Hypothalamus (tissue), 51 donors: ENCODE measurements at places on chromosomes 3 and 15.

- DNase-seq: no peak
These were observed 62.9 kb upstream of the NR2E3 start for GRCh38 chr15:71747128-71748083.

DNA sequence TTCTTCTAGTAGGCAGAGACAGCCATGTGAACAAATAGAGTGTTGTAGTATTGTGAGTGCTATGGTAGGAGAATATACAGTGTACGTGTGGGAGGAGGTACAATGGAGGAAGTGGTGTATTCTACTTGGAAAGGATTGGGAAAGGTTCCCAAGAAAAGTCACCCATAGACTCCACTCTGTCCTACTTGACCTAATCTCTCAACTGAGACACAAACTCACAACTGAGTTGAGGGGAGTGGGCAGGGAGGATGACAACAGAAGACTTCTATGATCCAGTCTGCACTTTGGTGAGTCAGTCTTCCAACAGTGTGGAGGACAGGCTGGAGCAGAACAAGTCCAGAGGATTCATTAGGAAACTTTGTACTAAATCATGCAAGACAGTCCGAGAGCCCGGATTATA lies 28.8 kb upstream of the AQP9 start:
- no peak for DNase-seq

DNA sequence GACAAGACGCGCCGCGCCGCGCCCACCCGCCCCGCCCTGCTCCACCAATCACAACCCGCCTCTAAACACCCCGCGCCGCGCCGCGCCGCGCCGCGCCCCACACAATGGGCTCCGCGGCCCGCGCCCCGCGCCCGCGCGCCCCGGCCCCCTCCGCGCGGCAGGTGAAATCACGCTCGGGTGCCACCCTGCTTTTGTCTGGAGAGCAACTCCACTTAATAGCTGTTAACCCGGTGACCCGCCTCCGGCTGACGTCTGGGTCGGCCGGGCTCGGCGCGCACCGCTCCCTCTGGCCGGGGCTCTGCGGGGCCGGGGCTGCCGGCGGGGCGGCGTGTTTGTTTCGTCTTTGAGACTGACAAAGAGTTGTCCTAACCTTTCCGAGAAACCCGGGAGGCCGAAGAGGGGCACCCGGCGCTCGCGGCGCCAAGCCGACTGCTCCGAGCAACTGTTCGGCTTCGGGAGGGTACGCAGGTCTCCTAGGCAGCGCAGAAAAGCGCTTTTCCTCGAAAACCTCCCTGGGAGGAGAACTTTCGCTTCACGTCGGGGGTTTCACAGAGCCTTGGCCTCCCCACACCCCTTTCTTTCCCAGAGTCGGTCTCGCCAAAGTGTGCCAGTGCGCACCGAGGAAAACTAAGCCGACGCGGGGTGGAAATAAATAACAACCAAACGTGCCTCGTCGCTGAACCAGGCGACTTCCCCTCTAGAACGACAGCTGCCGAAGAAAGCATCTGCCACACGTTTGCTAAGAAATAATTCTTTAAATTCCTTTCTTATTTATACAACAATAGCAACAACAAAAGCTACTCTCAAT lies 518.4 kb downstream of the FOXP1 start:
- peak; percentile 42 for DNase-seq

DNA sequence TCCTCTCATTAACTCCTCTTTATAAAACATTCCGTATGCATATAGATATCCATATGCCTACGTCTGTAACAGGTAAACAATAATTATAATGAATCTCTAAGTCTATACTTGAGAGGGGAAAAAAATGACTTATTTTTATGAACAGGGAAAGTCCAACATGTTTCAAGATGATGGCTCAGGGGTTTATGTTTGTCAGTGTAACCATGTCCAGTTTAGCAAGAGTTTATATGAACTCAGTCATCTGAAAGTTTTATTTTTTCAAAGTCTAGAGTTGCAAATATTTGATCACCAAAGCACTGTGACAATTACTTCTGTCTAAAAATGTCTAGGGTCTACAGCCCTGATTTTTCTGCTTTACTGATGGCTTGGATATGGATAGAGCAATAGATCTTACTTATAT lies 559.4 kb upstream of the KCNMB2 start:
- no peak for DNase-seq

DNA sequence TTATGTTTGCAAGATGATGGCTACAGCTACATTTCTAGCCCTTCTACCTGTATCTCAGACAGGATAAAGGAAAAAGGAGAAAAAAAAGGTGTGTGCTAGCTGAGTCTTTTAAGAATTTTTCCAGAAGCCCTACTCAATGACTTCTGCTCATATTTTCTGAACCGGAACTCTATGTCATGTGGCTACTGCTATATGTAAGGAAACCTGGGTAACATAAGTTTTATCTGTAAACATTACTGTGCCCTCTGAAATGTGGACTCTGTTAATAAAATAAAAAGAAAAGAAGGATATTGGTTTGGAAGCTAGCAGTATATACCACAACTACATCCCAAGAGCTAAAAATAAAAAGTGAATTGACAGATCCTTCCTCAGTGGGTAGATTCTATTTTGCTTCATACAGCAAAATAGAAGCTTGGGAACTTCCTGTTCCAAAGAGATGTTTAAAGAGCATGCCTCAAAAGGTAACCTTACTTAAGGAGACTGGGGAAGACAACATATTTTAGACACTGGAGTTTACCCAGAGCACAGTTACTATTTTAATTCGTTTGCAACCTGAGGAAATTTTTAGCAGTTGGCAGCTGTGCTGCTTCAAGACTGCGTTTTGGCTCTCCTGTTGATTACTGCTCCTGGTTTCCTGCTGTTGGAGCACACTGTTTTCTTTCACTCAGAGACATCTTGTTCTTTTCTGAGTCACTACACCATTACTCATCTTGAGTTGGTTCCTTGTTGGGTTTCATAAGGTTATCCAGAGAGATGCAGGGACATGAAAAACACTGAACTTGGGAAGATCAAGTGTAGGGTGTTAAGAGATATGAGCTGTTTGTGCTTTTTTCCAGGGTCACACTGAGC lies 280.7 kb downstream of the NFKBIZ start:
- DNase-seq: no peak

DNA sequence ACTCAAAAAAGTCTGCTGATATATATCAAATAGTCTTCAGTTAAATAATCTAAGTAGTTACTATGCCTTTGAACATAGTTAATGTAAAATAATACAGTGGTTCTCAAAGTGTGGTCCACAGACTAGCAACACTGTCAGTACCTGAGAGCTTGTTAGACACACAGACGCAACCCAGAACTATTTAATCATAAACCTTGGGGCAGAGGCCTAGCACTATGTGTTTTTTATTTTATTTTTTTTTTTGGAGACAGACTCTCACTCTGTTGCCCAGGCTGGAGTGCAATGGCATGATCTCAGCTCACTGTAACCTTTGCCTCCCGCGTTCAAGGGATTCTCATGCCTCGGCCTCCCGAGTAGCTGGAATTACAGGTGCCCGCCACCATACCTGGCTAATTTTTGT lies 34.7 kb downstream of the GRAMD1C start:
- no peak for DNase-seq

DNA sequence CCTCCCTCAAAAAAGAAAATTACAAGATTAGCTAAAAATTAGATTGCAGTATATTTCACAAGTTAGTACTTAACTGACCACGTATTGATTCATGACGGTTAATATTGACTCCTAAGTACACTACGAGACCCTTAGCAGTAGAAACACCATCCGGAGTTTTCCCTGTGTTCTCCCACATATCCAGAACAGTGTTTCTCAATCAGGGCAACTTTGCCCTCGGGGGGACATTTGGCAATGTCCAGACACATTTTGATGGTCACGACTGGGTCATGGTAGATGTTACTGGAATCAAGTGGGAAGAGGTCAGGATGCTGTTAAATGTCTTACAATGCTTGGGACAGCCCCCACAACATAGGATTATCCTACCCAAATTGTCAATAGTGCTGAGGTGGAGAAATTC lies 40.7 kb upstream of the LIPC start:
- DNase-seq: no peak

GRCh38 chr3:47018269-47018611 lies 38.8 kb downstream of the NBEAL2 start:
- no peak for DNase-seq

DNA sequence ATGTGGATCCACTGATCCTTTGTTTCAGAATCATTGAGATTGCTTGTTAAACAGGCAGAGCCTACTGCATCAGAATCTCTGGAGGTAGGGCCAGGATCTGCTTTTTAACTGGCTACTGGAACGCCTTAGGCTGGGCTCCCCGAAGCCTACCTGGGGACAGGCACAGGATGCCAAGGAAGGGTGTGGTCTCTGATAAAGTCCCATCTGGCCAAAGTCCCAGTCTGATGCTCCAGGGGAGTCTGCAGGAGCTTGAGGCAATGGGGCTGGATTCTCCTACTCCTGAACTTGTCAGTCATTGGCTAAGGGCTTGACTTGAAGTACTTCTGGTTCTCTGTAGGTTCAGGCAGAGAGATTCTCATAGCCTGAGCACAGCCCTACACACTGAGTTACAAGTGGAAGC lies 22.4 kb upstream of the CCK start:
- DNase-seq: no peak

DNA sequence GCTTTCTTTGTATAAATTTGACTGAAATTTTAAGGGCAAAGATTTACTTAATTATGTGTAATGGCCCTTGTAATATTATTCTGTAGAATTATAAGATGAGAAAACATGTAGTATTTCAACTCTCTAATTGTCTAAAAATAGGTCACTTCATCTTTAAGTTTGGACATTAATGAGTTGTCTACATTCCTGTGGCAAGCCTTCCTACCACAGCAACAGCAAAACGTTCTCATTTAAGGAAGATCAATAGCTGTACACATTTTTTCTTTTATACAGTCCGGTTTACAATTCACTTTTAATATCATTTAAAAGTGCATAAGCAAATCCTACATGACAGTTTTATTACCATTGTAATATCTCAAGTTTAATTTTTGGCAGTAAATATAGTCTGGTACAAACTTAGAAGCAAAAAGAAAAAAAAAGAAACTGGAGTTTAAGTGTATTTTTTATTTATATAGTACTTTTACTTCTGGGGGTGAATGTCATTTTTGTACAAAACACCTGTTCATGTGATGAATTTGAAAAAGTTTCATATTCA lies 501.8 kb downstream of the ZPLD1 start:
- no peak for DNase-seq

- no peak for DNase-seq
These were observed 2.0 kb downstream of the ANKRD28 start for GRCh38 chr3:15795651-15796308.

GRCh38 chr3:155960060-155960459 lies 89.6 kb downstream of the GMPS start:
- no peak for DNase-seq

GRCh38 chr15:80480909-80481308 lies 76.7 kb downstream of the ARNT2 start:
- no peak for DNase-seq

GRCh38 chr15:88019656-88020055 lies 236.9 kb downstream of the NTRK3 start:
- no peak for DNase-seq

DNA sequence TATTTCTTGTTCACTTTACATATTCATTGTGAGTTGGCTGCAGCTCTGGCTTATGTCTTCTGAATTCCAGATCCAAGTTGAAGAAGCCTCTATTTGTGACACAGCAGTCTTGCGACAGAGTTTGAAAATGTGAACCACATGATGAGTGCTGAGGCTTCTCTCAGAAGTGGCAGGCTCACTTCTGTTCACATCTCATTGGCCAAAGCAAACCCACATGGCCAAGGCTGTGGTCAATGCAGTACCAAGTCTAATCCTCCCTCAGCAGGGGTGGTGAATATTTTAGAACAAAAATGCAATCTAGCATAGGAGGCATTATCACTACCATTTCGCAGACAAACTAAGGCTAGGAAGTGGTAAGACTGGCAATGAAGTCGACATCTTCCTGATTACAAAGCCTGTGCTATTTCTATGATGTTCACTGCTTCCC lies 45.2 kb downstream of the CDCP1 start:
- DNase-seq: no peak

- no peak for DNase-seq
These were observed 52.9 kb downstream of the EIF4E3 start for GRCh38 chr3:71672340-71672739.

DNA sequence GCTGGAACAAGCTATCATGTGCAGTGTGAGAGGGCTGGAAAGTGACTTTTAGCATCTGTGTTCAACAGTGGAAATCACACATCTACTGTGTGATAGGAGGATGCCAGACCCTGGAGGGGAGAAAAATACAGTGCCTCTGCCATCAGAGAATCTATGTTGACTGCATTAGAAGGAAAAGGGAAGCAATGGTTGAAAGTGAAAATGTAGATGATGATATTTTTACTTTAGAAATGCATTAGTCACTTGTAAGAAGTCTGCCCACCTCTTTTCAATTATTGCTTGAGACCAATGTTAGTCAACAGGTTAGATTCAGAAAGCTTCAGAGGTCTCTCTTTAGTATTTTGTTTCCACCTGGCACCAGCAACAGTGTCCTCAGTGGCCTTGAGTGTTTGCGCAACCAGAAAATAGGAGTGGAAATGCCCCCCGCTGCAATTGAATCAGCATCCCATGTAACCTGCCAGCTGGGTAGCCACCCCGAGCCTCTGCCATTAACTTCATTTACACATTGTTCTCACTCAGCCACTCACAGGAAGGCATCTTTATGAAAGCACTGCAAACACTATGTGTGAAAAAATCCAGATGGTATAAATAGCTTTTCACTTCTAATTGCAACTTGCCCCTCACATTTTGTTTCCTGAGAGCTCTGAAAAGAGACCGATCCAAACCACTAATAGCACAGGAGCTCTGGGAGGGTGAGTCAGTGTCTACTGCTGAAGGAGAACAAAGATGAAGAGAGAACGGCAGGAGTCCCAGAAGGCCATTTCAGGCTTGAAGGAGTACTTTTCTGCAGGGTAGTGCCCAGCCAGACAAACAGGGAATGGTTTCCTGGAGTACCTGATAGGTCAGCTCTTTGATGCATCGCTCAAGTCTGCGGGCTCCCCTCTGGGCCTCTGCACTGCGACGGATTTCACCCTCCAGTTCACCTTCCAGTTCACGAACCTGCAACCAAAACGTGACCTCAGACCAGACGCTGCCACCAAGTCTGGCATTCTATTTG lies 92.1 kb downstream of the HHLA2 start:
- DNase-seq: no peak

DNA sequence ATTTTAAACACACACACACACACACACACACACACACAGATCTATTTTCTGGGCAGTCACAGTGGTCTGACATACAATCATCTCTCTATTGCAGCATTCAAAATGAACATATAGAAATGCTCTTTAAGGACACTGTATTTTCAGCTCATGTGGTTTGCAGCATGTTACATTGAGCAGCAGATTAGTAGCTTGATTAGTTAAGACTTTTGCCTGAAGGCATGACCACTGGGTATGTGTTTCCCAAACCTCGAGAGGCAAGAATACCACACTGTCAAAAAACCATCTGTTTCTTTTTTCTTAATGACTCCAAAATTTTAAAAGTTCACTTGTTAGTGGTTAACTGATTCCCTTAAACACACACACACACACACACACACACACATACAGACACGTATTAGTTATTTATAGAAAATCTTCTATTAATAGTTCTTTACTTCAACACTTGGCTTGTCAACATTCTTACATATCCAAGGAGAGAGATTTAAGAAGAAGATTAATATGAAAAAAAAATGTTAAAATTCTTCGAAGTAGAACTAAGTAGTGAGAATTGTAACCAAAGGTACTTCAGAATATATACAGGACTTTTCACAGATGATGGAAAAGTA lies 518.2 kb downstream of the CADM2 start:
- DNase-seq: no peak
